ENCODE measurements at places on chromosomes 7 and 10.

DNA sequence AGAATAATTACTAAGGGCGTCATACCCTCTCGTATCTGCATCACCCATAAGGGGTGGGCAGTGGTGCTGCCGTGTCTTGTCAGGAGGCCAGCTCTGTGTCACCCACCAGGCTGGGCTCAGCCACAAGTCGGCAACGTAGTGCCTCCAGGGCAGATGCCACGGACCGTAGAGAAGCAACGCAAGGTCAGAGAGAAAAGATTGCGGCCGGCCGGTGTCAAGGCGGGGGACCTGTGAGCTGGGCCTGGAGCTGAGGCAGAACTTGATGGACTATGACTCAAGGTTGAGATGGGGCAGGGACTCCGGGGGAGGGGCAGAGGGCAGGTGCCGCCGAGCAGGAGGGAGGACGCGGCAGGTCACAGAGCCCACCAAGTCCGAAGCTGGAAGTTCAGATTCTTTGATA lies 29.5 kb downstream of the FOXK1 start:
- H3K4me1 ChIP-seq: peaks cover 76% of the 10 kb centered on the region
- no peaks in the 10 kb centered on the region for H3K27me3 ChIP-seq
- H3K4me3 ChIP-seq: no peak overlapping the region

GRCh38 chr7:69817841-69818635 lies 219.8 kb downstream of the AUTS2 start:
- no peaks in the 10 kb centered on the region for H3K27me3 ChIP-seq
- H3K4me1 ChIP-seq: peaks cover 14% of the 10 kb centered on the region
- no peak overlapping the region for H3K4me3 ChIP-seq
- H3K27ac ChIP-seq: no peak overlapping the region
- H3K36me3 ChIP-seq: no peaks in the 10 kb centered on the region
- no peak for DNase-seq

GRCh38 chr7:88331322-88331721 lies 24.6 kb upstream of the STEAP4 start:
- no peak overlapping the region for H3K27ac ChIP-seq
- no peaks in the 10 kb centered on the region for H3K36me3 ChIP-seq
- no peaks in the 10 kb centered on the region for H3K4me1 ChIP-seq
- no peaks in the 10 kb centered on the region for H3K27me3 ChIP-seq
- no peak overlapping the region for H3K4me3 ChIP-seq

GRCh38 chr7:111953611-111954010 lies 252.6 kb downstream of the DOCK4 start:
- H3K4me1 ChIP-seq: no peaks in the 10 kb centered on the region
- no peak for DNase-seq
- H3K4me3 ChIP-seq: no peak overlapping the region

DNA sequence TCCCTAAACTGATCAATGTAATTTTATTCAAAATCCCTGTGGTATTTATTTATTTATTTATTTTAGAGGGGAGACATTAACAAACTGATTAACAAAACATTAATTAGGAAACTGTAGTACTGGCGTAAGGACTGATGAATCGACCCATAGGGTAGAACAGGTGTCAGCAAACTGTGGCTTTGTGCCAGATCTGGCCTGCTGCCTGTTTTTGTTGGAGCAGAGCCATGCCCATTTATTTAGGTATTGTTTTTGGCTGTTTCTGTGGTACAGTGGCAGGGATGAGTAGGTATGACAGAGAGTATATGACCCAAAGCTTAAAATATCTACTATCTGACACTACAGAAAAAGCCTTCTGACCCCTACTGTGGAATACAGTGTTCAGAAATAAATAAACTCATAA lies 332.5 kb upstream of the ETV1 start:
- H3K27me3 ChIP-seq: no peaks in the 10 kb centered on the region
- H3K36me3 ChIP-seq: no peaks in the 10 kb centered on the region
- no peak overlapping the region for H3K27ac ChIP-seq
- DNase-seq: no peak
- H3K4me3 ChIP-seq: no peak overlapping the region

DNA sequence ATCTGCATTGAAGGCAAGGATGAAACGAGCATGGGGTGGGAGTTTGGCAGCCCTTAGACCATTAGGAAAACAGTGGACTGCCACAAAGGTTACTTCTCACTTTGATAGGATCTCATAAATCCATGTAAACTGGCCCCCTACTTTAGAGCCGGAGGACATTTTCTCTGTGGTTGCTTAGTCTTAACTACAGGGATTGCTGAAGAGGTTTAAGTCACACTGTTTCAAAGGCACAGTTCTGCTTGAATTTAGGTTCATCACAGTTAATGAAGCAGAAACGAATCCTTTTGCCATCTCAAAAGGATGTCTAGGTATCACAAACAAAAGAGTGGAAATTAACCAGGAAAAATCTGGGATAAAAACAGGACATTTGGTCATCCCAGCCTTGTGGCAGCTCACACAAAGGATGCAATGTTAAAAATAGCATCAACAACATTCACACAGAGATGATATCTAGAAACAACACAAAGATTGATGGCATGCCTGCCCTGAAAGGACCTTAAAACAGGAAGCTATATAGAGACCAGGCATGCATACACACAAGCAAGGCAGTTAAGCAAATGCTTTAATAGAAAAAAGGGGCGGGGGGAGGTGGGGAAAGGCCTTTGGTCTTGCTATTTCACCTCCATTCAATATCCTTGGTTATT lies 74.0 kb downstream of the DOCK4 start:
- H3K27ac ChIP-seq: no peak overlapping the region
- H3K36me3 ChIP-seq: no peaks in the 10 kb centered on the region
- DNase-seq: no peak
- H3K27me3 ChIP-seq: no peaks in the 10 kb centered on the region

DNA sequence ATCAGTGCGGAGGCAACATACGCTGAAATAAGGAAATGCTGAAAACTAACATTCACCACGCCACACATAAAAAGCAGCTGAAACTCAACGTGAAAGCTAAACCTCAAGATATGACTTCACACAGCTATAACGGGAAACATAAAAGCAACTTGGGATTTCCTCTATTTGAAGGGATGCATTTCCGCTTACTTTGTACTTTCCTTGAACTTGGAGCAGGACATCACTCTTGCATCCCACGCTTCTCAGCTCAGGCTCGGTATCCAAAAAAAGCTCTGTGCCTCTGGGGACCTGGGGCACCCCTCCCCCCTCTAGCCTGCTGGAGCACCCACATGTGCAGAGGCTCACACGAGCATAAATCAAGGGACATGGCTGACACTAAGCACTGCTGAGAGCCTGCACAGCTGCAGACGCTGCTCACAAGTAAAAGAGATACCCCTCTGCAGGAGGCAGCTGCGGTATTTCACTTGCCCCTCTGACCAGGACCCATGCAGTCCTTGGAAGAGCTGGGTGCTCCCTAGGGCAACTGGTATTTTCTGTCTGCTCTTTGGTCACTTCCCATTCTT lies 34.2 kb downstream of the PARD3 start:
- H3K4me1 ChIP-seq: peaks cover 84% of the 10 kb centered on the region
- H3K27me3 ChIP-seq: no peaks in the 10 kb centered on the region
- H3K36me3 ChIP-seq: no peaks in the 10 kb centered on the region
- no peak for DNase-seq

GRCh38 chr10:33272635-33273034 lies 61.8 kb downstream of the NRP1 start:
- H3K36me3 ChIP-seq: no peaks in the 10 kb centered on the region
- no peaks in the 10 kb centered on the region for H3K27me3 ChIP-seq
- no peak for DNase-seq
- peak overlapping the region; percentile 88 for H3K27ac ChIP-seq
- peaks cover 47% of the 10 kb centered on the region for H3K4me1 ChIP-seq

- H3K4me1 ChIP-seq: peaks cover 100% of the 10 kb centered on the region
- H3K36me3 ChIP-seq: no peaks in the 10 kb centered on the region
- H3K4me3 ChIP-seq: no peak overlapping the region
- DNase-seq: no peak
- H3K27me3 ChIP-seq: no peaks in the 10 kb centered on the region
Measured at GRCh38 chr10:71974489-71975021, 10.4 kb downstream of the CHST3 start.

DNA sequence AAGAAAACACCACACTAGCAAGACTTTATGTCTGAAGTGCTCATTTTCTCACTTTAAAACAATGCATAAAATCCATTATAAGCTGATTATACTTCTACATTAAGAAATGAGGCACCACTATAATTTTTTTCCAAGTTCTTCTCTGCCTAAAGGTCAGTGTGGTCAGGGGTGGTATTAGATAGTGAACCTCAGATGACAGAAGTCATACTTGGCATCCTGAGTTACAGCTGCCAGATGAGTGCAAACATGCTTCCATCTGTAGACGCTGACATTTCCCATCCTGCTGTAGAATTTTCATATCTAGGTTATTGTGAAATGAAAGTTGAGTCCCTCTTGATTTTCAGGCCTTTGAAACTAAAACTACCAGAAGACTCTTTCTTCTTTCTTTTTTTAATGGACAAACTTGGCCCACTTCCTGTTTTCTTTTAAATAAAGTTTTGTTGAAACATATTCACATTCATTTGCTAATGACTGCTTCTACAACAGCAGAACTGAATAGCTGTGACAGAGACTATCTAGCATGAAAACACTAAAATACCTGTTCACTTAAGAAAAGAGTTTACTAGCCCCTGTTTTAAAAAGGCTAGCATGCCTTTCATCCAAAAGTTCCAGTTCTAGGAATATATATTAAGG lies 900.8 kb downstream of the XPNPEP1 start:
- no peak for DNase-seq
- no peak overlapping the region for H3K27ac ChIP-seq
- no peaks in the 10 kb centered on the region for H3K4me1 ChIP-seq
- no peaks in the 10 kb centered on the region for H3K27me3 ChIP-seq
- no peaks in the 10 kb centered on the region for H3K36me3 ChIP-seq
- no peak overlapping the region for H3K4me3 ChIP-seq

DNA sequence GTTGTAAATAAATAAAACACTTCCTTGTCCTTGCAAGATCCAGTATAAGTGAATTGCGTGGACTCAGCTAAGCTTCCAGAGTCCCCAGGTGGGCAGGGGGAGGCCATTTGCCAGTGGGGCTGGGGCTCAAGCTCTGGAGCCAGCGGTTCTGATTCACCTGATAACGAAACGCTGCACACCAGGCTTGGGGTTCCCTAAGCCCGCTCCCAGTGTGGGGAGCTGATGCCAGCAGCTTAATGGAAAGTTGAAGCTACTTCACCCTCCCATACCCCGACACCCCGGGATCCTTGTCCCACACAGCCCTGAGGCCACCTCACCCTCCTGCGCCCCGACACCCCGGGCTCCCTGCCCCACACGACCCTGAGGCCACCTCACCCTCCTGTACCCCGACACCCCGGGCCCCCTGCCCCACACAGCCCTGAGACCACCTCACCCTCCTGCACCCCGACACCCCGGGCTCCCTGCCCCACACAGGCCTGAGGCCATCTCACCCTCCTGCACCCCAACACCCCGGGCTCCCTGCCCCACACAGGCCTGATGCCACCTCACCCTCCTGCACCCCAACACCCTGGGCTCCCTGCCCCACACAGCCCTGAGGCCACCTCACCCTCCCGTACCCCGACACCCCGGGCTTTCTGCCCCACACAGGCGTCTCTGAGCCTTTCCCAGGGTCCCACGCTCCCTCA lies 30.8 kb downstream of the FKBP6 start:
- no peak overlapping the region for H3K4me3 ChIP-seq
- DNase-seq: no peak
- no peaks in the 10 kb centered on the region for H3K4me1 ChIP-seq
- no peak overlapping the region for H3K27ac ChIP-seq
- H3K36me3 ChIP-seq: no peaks in the 10 kb centered on the region

DNA sequence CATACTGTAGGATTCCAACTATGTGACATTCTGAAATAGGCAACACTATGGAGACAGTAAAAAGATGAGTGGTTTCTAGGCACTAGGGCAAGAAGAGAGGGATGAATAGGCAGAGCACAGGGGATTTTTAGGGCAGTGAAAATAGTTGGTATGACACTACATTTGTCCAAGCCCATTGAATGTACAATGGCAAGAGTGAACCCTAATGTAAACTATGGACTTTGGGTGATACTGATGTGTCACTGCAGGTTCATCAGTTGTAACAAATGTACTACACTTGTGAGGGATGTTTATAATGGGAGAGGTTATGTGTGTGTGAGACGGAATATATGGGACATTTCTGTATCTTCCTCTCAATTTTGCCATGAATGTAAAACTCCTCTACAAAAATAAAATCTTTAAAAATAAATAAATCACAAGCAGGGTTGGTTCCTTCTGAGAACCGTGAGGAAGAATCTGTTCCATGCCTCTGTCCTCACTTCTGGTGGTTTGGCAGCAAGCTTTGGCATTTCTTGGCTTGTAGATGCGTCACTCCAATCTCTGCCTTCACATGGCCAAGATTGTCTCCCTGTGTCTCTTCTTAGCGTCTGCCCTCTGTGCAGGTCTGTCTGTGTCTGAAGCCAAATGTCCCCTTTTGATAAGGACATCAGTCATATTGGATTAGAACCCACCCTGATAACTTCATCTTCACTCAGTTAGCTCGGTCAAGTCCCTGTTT lies 83.1 kb upstream of the AGBL3 start:
- no peak overlapping the region for H3K4me3 ChIP-seq
- H3K27me3 ChIP-seq: no peaks in the 10 kb centered on the region
- H3K27ac ChIP-seq: peak overlapping the region; percentile 66
- H3K36me3 ChIP-seq: peaks cover 7% of the 10 kb centered on the region
- no peak for DNase-seq

- no peak for DNase-seq
- no peaks in the 10 kb centered on the region for H3K36me3 ChIP-seq
- H3K27me3 ChIP-seq: peaks cover 20% of the 10 kb centered on the region
- no peak overlapping the region for H3K27ac ChIP-seq
- H3K4me1 ChIP-seq: peaks cover 18% of the 10 kb centered on the region
Measured at GRCh38 chr10:123998197-123999141, 94.9 kb downstream of the CHST15 start.

DNA sequence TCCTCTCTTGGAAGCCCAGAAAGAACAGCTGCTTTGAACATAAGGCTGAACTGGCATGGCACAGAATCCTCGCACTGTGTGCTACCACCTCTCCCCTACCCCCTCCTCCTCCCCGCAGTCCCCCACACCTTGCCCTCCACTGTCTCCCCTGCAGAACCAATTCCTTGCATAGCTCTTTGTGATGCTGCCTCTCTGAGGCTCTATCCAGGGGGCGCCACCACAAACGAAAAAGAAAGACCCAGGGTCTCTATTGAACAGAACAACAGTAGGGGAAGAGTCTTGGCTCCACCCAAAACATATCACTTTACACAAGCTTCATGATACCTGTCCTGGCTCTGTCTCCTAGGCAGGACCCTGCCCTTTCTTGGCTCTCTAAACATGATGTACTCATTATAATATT lies 26.2 kb upstream of the EBLN1 start:
- H3K4me1 ChIP-seq: peaks cover 4% of the 10 kb centered on the region
- no peak overlapping the region for H3K4me3 ChIP-seq
- no peaks in the 10 kb centered on the region for H3K36me3 ChIP-seq
- H3K27me3 ChIP-seq: no peaks in the 10 kb centered on the region
- no peak overlapping the region for H3K27ac ChIP-seq

- H3K27me3 ChIP-seq: no peaks in the 10 kb centered on the region
- H3K4me3 ChIP-seq: no peak overlapping the region
- no peaks in the 10 kb centered on the region for H3K36me3 ChIP-seq
- DNase-seq: no peak
Measured at GRCh38 chr7:126774077-126774476, 478.7 kb downstream of the GRM8 start.

- no peaks in the 10 kb centered on the region for H3K36me3 ChIP-seq
- H3K27ac ChIP-seq: no peak overlapping the region
Measured at GRCh38 chr7:107138696-107139420, 29.9 kb upstream of the HBP1 start.
